ENCODE measurements at places on chromosomes 1 and 21.
A peak's percentile ranks its signal among the peaks of the same experiment; 100 is the strongest.

DNA sequence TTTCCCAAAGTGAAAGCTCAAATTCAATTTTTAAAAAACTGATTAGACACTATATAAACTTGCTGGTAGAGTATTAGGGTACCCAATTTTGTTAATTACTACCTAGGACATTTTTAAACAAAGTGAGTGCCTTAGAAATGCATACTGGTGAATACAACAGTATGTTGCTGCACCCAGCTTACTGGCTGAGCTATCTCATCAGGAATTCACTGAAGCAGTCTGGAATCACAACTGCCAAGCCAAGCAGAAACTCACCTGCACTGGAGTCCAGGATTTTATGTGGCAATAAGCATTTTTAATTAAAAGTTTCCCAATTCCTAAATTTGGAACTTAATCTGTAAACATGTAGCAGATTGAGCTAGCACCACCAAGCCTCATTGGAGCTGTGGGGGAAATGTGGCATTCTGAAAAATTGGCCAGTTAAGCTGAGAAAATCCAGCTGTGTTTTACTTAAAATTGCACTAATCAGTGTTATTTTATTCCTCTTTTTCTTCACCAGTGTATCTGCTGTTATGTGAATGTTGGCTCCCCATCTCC, 61.8 kb downstream of the CLEC20A start:
- no peak for DNase-seq

- DNase-seq, result no peak
Observed at GRCh38 chr1:71307451-71307850, 226.6 kb upstream of the ZRANB2 start.

DNA sequence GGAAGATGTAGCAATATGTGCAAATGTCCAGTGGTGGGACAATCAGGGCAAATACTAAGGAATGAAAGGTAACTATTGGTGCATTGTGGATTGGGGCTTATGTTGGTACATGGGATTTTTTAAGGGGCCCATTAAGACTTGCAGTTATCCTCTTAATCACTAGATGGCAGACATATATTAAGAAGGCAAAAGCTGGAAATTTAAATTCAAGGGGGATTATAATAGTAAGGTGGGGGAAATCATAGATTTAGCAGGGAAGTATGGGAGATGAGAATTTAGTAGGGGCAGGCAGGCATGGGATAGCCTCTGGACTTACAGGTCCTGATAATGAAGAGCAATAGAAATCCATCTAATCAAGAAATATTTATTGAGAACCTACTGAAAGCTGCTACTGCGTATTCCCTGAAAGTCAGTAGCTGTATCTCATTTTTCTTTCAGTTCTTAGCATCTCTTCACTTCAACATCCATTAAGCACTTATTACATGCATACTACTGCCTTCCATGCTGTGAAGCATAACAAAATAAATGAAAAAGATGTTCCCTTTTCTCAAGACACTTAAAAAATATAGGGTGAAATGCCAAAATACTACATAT, 251.8 kb downstream of the CRB1 start:
- DNase-seq, result no peak

DNA sequence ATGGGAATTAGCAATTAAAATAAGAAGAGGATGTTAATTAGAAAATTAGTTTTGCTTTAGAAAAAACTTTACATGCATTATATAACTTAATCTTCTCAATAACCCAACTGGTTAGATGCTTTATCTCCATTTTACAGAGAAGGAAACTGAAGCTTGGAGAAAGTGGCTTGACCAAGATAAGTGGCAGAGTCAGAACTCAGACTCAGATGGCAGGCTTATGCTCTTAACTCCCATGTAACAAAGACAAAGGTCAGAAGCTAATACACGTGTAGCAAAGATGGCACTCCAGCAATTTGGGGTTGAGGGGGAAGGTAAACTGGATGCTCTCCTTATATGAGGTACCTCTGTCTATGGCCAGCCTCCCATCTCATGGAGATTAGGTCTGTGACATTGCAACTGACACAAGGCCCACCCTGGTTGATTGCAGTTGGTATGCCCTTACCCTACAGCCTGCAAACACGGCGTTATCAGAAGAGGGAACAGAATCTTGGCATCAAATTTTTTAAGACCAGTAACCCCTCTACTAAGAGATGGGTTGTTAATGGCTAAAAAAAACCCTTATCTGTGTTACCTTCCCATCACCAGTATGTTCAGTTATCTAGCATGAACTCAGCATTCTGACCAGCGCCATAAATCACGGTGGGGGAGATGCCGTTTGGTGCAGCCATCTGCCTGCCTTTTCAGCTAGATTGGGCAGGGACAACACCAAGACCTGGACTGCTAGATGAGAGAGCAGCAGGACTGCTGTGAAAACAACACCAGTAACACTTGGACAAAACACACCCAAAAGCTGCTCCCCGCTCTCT, 97.0 kb downstream of the UBR4 start:
- DNase-seq, result no peak

DNA sequence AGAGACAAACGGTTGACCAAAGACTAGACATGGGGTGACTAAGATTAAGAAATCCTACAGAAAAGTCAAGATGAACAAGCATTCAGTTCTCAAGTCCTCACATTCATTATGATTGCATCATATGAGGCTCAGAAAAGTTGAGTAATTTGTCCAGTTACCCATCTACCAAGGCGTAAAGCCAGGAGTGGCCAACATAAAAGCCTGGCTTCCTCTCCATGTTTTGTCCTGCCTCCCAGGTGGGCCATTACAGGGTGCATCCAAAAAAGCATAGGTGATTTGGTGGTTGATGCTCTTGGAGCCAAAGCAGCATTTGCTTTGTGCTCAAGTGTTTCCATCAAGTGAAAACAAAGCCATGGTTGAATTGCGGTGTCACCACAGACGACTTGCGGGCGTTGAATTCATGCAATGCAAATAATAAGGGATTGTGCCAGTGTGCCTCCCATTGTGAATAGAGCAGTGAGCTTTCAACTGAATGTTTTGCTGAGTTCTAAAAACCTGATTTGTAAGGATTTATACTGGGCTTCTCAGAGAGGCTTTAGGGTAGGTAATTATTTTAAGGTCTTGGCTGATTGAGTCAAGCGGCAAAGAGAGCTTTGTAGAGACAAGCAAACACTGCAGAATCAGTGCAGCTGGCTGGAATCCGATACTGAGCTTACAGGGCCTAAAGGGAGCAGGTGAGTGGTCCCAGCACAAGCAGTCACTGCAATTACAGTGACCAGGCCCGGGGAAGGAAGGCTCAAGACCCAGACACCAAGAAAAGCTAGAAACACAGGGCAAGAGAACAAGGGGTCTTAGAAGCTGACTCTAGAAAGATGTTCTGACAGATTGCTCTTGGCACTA, 54.1 kb downstream of the KCNJ15 start:
- DNase-seq, result no peak

- no peak for DNase-seq
Observed at GRCh38 chr1:31795801-31796621, 19.8 kb downstream of the SPOCD1 start.

- no peak for DNase-seq
Observed at GRCh38 chr1:204074274-204075138, 1.6 kb downstream of the SOX13 start.

DNA sequence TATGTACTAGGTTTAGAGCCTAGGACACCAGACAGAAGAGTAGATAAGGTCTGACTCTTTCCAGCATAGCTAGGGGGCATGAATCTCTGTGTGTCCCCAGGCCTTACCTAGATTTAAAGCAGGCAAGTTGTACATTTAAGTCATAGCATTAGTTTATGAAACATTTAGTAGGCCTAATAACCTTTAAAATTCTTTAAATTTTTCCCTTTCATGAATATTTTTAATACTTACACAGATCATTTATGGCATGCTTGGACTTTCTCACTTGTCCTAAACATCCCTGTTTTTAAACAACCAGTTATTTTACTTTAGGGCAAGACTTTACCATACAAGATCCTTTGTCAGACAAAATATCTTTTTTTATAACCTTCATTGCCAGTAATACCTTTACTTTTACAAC, 258.4 kb upstream of the ZRANB2 start:
- DNase-seq, result no peak

DNA sequence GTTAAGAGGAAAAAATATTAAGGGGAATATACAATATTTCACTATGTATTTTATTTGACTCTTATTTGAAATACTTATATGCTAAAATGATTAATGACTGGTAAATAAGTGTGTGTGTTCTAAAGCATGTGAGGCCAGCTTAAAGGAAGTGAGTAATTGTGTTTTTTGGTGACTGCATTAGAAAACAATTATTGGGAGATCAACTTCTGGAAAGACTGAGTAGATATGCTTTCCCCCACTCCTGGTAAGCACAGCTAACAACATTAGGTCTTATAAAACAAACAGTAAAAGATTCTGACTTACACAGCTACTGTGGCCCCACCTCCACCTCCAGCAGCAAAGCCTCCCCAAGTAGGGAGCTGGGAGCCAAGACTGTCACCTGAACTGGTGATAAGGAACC, 403.0 kb downstream of the SRGAP2C start:
- DNase-seq, result no peak

- no peak for DNase-seq
Observed at GRCh38 chr21:46215436-46216131, 13.0 kb downstream of the LSS start.

GRCh38 chr1:100448366-100448765, 89.6 kb upstream of the GPR88 start:
- DNase-seq, result no peak

GRCh38 chr1:159091607-159092031, 15.1 kb upstream of the AIM2 start:
- no peak for DNase-seq

DNA sequence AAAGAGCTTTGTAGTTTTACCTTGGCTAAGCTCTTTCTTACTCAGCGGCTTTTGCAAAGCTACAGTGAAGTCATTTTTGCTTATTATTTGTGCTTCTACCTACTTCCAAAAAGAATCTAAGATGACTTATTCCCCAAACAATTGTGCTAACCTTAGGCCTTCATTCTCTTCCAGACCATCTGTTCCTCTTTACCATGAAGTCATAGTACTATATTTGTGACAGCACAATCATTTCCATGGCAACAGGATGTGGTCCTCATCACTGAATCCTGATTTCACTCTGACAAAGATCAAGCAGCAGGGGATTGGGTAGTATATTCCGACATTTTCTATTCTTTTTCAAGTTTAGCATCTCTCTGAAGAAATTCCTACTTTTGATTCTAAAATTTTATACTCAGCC, 24.8 kb upstream of the NMNAT2 start:
- DNase-seq, result no peak

- no peak for DNase-seq
Observed at GRCh38 chr1:116847190-116847589, 62.5 kb upstream of the PTGFRN start.

GRCh38 chr1:231160895-231161666, 777 bp upstream of the TRIM67 start:
- DNase-seq, result no peak

- no peak for DNase-seq
Observed at GRCh38 chr1:65044411-65044810, 78.1 kb upstream of the JAK1 start.

DNA sequence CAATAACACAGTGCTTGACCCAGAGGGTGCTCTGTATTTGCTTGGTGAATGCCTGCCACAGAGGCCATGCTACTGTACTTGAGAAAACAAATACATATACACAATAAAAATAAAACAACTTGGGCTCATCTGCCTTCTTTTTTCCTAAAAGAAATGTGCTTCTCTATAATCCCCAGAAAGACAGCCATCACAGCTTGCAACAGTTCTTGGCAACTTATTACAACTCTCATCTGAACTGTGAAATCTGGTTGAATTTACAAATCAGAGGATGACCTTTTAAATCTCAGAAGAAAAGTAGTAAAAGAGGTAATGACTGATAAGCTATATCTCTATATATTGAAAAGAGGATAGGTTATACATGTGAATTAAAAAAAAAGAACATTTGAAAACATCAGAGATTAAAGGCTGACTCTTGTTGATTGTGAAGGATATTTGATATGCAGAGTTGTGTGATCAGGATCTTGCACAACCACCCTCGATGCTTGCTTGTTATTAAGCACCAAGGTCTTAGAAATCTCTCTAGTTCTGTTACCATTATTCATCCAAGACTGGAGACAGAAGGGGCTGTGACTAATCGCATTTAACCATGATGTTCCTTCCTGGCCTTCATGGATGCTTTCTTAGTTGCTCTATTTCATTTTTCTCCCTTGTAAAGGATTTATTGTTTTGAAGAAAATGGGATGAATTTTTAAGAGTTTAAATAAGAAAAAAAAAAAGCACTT, 213.4 kb downstream of the APP start:
- DNase-seq, result no peak

- no peak for DNase-seq
Observed at GRCh38 chr1:7422561-7422960, 348.5 kb upstream of the VAMP3 start.

DNA sequence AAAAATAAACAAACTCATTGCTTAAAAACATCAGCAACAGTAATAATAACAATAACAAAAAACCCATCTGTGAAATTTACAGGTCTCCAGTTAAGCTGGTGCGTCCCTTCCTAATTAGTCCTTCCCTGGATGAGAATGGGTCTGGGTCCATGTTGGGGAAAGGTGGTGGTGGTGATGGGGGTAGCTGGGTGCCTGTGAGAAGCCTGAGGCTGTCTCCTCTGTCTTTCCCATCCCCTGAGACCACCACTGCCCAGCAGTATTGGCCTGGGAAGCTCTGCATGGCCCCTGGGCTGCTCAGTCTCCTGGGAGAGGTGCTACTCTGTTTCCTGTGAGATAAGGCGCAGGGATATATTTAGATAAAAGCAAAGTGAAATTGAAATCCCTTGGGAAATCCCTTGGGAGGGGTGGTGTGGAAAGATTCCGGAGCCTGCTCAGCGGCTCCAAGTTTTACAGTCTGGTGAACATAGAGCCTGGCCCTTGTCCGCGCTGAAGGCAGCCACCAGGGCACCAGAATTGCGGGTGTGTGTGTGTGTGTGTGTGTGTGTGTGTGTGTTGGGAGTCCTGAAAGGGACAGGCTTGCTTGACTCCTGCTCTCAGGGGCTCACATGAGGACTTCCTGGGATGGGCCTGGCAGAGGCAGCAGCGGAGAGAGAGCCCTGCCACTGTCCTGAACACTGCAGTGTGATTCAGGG, 150.2 kb downstream of the FOXD2 start:
- no peak for DNase-seq

DNA sequence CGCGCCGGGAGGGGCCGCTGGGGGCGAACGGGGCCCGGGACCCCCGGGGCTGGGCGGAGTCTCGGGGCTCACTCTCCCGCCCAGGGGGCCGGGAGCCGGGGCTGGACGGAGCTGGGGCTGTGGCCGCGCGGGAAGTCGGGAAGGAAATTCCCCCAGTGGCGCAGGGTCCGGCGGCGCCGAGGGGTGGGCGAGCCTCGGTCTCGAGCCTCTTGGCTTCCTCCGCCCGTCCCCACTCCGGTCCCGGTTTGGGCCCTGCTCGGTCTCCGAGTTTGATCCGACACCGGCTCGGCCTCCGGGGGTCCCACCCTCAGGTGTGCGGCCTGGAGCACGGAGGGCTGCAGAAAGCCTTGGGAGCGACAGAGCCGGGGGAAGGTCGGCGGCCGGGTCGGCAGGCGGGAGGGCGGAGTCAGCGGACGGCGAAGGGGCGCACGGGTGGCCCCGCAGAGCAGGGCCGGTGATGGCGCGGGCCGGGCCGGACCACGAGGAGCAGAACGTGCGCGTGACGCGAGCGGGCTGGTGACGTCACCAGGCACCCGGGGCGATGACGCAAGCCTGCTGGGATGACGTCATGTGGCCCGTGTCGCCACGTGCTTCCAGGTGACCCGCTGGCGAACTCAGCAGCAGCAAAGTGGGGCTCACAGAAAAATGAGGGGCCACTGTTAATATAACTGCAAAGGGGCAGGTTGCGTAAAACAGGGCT, 610 bp upstream of the HES4 start:
- DNase-seq, result peak; percentile 44
